ENCODE measurements at places on chromosomes 16 and 17.
A peak's percentile ranks its signal among the peaks of the same experiment; 100 is the strongest.

- DNase-seq = no peak
Observed at GRCh38 chr16:82094942-82095540, 60.0 kb downstream of the HSD17B2 start.

- no peak for DNase-seq
Observed at GRCh38 chr17:3685174-3685573, 10.8 kb downstream of the P2RX5 start.

DNA sequence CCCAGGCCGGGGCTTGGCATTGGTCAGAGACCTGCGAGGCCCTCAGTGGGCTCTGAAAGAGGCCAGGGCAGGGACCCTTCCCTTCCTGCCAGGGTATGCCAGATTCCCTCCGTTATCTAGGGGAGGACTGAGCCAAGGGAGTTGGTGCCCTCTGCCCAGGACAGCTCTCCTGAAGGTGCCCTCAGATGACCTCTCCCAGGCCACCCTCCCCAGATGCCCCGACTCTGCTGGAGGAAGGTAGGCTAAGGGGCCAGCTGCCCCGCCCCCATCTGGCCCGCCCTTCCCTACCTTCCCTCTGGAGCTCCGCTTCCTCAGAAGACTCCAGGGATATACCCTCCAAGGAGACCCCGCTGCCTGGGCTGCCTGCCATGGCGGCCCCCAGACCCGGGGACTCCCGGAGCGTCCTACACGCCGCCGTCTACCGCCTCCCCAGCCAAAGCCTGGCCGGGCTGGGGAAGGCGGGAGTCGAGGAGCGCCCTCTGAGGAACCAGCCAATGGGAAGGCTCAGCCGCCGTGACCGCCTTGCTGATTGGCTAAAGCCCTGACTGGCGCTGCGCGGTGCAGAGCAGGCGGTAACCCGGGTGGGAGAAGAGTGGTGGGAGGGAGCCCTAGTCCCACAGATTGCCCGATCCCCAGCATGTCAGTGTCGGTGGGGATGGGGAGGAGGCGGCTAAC lies 7.0 kb downstream of the MPP2 start:
- peak; percentile 72 for DNase-seq

GRCh38 chr16:75206749-75207451 lies at the start of gene CTRB2:
CTRB2 (minus strand) TSS chr16:75207161; CDS start chr16:75207141, 20 bp downstream.
- no peak for DNase-seq

DNA sequence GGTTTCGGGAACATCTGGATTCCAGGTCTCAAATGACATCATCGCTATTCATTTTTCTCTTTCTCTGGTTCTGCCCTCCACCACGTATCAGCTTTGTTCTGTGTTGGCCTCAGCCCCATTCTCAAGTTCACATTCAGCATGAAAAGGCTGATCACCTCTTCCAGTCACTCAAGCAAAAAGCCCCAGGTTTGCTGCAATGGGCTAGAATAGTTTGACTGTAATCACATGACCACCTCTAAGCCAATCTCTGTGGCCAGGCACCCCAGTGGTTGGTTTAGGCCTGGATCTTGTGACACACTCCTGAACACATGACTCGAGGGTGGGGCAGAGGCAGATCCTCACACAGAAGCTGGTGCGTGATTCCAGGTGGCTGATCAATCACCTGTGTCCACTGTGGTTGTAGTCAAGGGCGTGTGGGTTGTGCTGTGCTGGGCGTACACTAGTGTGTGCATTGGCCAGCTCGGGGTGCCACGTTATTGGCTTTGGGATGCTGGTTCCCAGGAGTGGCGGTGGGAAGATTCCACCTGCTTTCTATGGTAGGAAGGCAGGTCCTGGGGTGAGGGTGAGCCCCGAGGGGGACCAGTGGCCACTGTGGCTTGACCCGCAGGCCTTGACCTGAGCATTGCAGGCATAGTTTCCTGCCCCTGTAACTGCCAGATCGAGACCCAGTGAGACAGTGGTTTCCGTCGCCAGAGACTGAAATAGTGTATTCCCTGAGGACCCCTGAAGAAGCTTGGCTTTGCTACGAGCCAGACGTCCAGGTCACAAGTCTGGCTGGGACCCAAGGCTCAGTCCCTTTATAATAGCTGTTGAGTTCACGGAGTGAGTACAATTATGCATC lies 12.0 kb downstream of the EEF2K start:
- DNase-seq = no peak
